ENCODE measurements at places on chromosomes 12 and 14.

DNA sequence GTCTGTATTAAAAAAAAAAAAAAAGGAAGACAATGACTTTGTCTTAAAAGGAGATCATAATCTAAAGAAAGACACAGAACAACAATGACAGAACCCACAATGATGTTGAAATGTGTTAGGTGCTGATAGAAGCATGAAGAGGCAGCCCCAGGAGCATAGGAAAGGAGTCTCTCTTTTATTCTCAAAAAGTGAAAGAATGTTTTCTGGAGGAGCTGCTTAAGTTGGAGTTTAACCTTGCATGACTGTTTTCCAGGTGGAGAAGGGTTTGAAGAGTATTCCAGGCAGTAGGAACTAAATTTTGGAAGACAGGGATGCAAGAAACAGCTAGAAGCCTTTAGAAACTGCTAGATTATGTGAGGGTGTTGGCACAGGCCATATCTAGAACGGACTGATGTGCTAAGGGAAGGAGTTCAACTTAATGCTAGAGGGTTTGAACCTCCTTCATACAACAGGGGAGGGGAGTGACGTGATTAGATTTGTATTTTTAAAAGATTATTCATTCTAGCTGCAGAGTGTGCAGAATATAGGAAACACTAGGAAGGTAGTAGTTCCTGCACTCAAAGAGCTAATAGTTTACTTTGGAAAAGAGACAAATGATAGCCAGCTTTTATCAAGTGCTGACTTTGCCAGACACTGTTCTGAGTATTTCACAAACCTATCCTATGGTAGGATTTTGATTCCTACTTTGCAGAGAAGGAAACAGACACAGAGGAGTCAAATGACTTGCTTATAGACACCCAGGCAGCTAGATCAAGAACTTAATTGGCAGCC is 4.6 kb upstream of the RPL6 start:
- DNase-seq: peak; percentile 31

GRCh38 chr12:57107456-57108155 is 3.6 kb downstream of the STAT6 start:
- DNase-seq: no peak

GRCh38 chr12:82855872-82856271 is 169.2 kb downstream of the TMTC2 start:
- DNase-seq: no peak

GRCh38 chr12:62146318-62146717 is 113.9 kb upstream of the USP15 start:
- no peak for DNase-seq

- no peak for DNase-seq
These were observed 134.5 kb upstream of the C14orf180 start for GRCh38 chr14:104445086-104445485.

DNA sequence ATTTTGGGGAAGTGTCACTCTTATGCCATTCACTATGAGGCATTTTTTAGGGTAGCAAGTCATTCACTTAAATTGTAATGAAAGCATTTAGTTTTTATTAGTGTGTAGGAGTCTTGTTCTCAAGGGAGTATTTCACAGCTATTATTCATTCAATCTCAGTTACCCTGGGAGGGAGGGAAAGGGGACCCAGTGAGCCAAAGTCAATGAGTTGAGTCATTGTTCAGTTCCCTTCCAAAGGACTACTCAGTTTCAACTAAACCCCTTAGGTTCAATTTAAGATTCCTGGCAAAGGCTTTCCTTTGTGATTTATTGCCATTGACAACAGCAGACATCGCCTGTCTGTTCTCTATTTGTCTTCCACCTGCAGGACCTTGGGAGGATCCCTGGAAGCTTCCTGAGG is 29.3 kb upstream of the RASSF8 start:
- DNase-seq: no peak

DNA sequence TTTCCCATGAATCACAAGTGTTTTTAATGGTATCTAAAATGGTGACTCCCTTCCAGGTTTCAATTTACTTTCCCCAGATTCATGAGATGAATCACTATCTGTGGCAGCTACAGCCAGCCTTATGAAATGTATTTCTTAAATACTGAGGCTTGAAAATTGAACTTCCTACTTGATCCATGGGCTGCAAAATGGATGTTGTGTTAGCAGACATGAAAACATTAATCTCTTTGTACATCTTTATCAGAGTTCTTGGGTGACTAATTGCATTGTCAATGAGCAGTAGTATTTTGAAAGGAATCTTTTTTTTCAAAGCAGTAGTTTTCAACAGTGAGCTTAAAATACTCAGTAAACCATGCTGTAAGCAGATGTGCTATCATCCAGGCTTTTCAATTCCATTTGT is 250.8 kb downstream of the SLC6A15 start:
- no peak for DNase-seq

- DNase-seq: no peak
These were observed 61.1 kb upstream of the FLRT2 start for GRCh38 chr14:85468816-85469215.

- DNase-seq: no peak
These were observed 32.5 kb downstream of the MMP17 start for GRCh38 chr12:131860472-131861260.

GRCh38 chr14:65228956-65229747 is 126.8 kb upstream of the MAX start:
- no peak for DNase-seq

DNA sequence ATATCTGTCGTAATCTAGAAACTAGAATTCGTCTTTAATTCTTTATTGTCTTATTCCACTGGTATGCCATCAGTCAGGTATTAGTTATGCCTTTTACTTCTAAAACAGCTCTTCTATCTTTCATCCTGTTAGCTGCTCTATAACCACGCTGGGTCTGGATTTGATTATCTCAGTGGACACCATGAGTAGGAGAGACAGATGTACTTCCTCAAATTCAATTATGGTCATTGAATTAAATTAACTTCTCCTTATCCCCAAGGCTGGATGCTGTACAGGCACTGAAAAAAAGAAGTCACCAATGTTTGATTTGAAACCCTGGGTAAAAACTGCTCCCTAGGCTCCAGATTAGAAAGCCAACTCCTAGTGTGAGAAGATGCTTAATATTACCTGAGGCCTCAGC is 107.3 kb downstream of the PIK3C2G start:
- DNase-seq: no peak

- no peak for DNase-seq
These were observed 283.1 kb downstream of the FLRT2 start for GRCh38 chr14:85813040-85813439.

DNA sequence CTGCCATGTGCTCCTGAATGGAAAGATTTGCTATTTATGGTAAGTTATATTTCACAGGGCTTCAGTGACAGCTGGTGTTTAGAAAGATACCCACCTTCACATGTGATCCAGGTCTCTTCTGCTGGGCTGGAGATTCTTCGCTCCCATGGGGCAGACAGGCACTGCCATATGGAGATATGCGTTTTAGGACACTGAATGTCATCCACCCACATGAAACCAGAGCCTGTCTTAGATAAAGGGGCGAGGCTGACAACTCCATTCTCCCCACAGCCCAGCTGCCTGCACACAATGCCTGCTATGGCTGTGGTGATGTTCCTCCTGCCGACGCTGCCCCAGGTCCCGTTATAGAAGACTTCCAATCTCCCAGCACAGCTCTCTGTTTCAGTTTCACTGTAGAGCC is 69.4 kb downstream of the ACSM4 start:
- no peak for DNase-seq

DNA sequence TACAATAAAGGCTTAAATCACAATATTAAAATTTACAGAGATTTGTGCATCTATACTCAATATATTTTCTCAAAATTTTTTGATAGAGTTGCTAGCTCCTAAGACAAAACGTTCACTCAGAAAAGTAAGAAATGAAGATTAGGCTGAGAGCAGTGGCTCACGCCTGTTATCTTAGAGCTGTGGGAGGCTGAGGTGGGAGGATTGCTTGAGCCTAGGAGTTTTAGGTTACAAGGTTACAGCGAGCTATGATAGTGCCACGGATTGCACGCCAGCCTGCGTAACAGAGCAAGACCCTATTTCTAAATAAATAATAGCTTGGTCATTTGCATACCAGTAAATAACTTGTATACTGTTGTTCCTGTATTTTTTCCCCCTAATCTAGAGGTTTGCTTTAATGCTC is 35.0 kb upstream of the CFL2 start:
- no peak for DNase-seq

- no peak for DNase-seq
These were observed 12.8 kb downstream of the TRMT5 start for GRCh38 chr14:60968099-60968498.

GRCh38 chr14:85943192-85943591 is 413.2 kb downstream of the FLRT2 start:
- DNase-seq: no peak

GRCh38 chr14:90399541-90400444 is 3.0 kb downstream of the CALM1 start:
- peak; percentile 93 for DNase-seq

DNA sequence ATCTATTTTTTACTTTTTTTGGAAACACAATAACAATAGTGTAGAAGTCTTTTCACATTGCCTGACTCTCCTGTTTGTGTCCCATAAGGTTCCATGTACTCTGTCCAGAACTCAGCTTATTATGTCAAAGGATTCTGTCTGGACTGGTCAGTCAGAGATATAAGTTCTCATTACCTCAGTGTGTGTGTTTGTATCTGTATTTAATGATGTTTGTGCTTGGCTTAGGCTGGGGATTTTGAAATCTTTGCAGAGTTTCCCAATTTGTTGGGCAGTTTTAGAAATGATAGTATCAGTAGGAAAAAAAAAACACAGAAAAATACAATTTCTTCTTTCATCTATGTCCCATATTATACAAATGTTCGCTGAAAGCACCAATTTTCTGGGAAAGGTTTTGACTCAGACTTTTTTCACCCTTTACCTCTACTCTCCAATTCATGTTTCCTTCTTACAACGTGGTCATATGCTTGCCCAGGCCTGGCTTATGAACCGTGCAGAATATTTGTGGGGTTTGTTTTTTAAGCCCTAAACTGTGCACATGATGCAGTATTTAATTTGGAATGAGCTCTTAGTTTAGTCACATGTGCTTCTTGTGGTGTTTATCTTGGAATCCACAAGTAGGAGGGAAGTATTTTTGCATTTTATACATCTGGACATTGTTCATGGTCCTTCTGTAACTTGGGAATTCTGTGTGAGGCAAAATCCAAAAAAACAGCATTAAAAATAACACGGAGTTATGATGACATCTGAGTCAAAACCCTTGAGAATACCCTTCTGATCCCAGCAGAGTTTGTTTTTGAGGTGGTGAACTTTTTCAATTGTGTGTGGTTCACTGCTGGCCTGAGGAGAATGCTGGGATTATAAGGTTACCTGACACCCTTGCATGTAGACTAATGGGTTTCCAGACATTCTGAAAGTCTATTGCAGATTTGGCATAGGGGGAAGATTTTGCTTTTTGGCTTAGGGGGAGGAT is 121.2 kb downstream of the RAD51B start:
- DNase-seq: no peak

GRCh38 chr14:100271247-100271939 is 32.4 kb downstream of the YY1 start:
- DNase-seq: no peak

GRCh38 chr12:47885012-47885501 is 19.7 kb downstream of the VDR start:
- DNase-seq: no peak

DNA sequence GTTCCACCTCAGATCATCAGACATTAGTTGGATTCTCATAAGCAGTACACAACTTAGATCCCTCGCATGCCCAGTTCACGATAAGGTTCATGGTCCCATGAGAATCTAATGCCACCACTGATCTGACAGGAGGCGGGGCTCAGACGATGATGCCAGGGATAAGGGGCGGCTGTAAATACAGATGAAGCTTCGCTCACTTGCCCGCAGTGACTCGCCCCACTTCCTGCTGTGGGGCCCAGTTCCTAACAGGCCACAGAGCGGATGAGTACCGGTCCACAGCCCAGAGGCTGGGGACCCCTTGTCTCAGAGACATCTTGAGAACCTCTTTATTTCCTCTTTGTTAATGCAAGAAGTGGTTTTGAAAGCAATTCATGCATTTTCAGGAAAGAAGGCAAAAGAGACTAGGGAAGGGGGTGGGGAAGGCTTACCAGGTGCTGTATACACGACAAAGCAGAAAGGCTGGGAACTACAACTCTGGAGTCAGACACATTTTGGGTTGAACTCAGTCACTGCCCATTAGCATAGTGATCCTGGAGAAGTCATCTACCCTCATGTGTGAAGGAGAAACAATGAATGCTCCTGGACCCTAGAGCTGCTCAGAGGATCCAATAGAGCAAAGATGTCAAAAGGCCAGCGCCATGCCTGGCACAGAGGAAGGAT is 68.7 kb downstream of the EID3 start:
- DNase-seq: no peak

DNA sequence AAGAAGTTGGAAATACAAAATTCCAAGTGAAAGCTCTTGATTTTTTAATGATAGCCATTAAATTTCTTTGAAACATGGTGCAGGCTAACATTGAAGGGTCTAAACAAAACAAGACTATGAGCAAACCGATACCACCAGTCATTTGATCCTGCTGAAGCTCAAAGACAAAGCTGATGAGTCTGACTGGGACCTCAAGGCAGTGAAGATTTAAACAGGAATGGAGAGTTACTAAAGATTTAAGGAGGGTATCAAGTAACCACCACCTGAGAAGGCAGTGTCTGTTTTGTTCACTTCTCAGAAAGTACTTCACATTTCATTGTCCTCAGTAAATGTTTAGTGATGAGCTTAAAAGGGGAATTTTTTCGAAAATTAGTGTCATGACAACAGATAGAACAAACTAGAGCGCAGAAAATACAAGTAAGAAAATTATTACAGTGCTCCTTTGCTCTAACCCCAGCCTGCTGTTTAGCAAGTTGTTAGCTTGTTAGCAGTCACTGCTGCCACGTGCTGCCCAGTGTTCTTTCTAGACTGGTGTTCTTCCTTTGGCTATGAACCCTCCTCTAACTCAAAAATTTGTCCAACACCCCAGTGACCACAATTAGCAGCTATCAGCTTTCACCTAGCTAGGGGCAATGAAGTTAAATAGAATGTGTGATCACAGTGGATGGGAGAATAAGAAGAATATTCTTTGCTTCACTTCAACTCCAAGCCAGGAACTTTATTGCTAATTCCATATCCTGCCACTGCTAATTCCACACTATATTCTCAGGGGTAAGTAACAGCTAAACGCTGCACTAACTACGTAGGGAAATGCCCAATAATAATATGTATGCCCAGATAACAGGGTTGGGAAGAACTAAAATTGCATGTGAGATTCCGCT is 41.1 kb downstream of the YAF2 start:
- DNase-seq: no peak

GRCh38 chr12:32611986-32612385 is 67.1 kb upstream of the DNM1L start:
- DNase-seq: no peak

DNA sequence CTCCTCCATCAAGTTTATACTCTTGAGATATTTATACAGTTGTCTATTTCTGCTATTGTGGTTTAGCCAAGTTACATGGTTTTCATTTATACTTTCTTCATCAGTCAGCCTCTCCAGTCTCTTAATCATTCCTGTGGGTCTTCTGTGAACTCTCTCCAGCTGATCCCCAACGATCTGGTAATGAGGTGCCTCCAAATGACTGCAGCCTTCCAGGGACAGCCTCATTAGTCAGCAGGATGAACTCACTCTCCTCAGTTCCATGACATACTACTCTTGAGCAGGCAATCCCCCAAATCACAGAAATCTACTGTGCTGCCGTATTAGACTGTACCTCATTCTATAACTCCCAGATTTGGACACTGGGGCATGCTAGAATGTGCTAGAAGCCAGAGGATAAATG is 15.3 kb downstream of the AREL1 start:
- DNase-seq: no peak

All from T-helper 2 cell (primary cell).